ENCODE measurements at places on chromosomes 6 and 20.

- DNase-seq: no peak
Observed at GRCh38 chr6:36362551-36363370, 24.7 kb downstream of the ETV7 start.

DNA sequence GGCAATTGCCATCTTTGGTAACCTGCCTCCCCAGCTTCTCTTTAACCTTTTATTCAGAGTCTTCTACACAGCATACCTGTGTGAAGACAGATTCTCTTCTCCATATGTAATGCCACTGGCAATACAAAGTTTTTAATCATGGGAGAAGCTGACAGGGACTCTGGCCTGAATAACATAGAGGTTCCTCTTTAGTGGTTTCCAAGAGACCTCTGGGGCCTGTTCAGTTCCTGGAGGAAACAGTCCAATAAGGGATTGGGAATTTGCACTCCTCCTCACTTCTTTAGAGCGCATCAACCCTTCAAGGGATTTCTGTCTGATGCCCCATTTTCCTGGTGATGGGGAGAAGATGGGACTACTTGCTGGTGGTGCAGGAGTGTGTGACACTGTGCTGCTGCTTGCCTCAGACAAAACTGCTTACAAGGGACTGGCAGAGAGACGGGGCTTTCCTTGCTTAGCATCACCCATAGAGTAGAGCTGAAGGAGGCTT lies 1.4 kb downstream of the RIMS1 start:
- no peak for DNase-seq

GRCh38 chr6:44298055-44298803 lies 14.9 kb downstream of the AARS2 start:
- no peak for DNase-seq

- no peak for DNase-seq
Observed at GRCh38 chr6:33957131-33957891, 153.5 kb upstream of the MLN start.

- no peak for DNase-seq
Observed at GRCh38 chr6:137258170-137258569, 39.0 kb upstream of the IFNGR1 start.

DNA sequence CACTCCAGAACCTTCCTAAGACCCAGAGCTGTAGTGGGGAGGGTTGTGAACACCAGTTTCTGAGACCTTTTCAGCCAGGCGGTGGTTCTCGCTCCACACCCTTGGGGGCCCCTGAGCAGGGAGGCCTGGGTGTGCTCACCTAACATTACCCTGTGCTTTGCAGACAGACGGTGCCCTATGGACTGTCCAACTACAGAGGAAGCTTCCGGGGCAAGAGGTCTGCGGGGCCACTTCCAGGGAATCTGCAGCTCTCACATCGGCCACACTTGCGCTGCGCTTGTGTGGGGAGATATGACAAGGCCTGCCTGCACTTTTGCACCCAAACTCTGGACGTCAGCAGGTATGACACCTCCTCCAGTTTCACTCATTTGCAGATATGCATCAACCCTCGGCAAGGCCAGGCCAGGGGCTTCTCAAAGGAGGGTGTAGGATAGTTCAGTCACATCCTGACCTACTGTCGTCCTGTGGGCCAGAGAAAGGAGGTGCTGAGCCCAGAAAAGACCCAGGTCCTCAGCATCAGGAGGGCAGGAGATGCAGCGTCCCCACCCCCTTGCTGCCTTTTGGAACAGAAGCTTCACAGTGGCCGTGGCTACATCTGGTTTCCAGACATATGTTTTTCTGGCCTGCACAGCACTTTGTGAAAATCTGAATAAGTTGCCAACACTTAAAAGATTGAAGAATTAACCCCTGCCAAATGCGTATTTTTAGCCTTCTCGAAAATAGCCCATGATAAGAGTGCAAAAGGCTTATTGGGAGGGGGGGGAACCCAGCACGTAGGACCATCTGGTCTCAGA lies 20.6 kb downstream of the EDN3 start:
- no peak for DNase-seq

- no peak for DNase-seq
Observed at GRCh38 chr6:89357390-89357789, 4.9 kb upstream of the UBE2J1 start.

DNA sequence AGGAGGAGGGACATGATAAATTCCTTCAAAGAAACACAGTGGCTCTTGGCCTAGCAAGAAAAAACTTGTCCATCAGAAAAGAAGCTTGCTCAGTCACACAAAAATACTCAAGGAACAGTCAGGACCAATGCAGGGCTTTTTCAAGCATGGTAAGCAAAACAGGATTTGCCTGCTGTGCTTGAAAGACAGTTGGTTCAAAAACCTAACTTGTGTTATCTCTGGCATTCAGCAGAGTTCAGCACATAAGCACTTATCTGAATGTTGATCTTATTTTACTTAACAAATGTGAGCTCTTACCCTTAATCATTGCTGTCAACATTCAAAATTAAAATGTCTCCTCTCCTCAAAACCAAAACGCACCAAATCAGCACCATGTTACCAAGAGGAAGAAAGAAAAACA lies 38.3 kb downstream of the ATG5 start:
- DNase-seq: no peak

- no peak for DNase-seq
Observed at GRCh38 chr6:21352131-21352530, 241.4 kb upstream of the SOX4 start.

DNA sequence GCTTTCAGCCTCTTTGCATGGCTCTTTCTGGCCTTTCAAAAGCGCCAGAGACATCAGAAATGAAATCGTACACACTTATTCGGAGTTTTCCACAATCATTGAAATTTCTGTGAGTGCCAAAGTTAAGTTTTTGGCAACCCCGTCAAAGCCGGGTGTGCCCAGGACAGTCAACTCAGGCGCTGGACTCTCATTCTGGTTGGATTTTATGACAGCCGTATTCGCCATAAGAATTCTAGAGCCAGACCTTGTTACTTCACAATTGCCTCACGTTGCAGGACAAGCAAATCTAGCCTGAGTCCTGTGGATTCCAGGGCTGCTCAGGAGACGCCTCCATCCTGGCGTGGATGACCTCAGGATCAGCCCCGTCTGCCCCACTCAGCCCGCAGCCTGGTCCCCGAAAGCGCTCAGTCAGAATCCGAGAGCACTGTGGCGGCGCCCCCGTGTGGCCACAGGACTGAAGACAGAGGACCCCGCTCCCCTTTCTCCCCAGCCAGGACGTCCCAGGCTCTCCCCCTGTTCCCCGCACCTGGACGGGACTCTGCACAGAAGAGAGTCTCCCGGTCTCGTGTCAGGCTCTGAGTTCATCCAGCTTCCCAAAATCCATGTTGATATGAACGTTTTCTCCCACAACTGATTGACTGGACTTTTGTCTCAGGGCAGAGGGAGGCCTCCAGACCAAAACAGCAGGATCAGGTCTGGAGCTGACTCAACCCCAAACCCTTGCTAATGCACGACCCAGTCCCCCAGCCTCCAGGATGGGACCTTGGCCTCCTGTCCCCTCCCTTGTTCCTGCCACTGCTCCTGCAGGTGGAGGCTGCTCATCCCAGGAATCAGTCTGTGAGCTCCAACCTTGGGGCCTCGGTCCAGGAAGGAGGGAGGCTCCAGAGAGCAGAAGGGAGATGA lies 38.2 kb downstream of the MICA start:
- no peak for DNase-seq

- DNase-seq: no peak
Observed at GRCh38 chr6:143701349-143702234, 23.8 kb downstream of the PHACTR2 start.

DNA sequence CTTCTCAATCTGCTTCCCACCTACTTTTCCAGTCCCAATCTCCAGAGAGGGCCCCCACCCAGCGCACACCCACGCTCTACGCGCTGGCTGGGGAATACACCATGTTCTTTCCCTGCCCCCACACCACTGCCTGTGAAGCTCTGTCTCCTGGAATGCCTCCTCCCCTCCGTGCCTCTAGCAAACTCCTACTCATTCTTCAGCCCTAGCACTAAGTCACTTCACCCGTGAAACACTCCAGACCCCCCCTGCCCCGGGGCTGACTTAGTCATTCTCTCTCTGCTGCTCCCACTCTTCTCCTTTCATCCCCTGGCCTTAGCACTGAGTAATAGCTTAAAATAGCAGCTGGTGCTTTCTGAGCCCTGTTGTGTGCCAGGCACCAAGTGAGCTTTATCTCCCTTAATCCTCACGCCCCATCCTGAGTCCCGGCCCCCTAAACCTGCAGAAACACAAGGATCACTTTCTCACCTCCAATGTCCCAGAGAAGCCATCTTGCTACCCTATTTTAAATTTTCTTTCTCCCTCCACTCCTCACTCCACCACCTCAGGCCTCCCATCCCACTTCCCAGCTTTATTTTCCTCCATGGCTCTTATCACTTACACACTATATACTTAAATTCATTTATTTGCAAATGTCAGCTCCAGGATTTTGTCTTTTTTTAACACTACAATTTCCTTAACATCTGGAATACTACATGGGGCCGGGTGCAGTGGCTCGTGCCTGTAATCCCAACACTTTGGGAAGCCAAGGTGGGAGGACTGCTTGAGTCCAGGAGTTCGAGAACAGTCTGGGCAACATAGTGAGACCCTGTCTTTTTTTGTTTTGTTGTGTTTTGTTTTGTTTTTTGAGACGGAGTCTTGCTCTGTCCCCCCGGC lies 6.3 kb upstream of the PARD6B start:
- DNase-seq: peak; percentile 65

GRCh38 chr6:170417881-170418280 lies 111.3 kb downstream of the FAM120B start:
- no peak for DNase-seq

GRCh38 chr6:16331384-16332174 lies 93.2 kb downstream of the GMPR start:
- no peak for DNase-seq

DNA sequence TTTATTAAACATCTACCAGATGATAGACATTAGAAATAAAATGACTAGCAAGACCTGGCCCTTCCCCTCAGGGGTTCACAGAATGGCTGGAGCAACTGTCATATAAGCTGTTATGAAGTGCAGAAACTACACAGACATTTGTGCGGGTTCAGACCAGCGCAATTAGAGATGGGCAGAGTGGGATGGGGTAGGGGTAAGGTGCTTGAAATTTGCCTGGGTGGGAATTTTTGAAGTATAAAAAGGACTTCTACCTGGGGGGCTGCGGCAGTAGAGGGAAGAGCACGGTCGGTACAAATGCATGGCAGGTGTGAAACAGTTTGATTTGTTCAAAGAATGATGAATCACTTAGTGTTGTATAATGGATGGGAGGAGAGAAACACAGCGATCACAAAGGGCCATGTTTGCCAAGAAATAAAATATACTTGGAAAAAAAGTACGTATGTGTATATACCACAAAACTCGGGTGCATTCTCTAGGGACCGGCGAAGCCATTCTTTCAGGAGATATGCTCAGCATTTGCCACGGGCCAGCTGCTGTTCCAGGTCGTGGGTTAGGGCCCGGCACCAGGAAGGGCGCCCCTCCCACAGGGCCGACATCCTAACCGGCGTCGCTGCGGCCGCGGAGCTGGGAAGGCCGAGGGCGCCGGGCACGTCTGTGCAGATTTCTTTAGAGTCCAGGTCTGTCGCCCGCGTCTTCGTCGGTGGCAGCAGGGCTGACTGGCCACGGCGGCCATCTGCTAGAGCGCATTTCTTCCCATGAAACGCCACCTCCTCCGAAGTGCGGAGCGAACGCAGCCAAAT lies 809 bp upstream of the NOL7 start:
- no peak for DNase-seq

- no peak for DNase-seq
Observed at GRCh38 chr6:134979142-134979541, 29.2 kb upstream of the ALDH8A1 start.

- DNase-seq: no peak
Observed at GRCh38 chr6:158860279-158860865, 41.2 kb upstream of the EZR start.

DNA sequence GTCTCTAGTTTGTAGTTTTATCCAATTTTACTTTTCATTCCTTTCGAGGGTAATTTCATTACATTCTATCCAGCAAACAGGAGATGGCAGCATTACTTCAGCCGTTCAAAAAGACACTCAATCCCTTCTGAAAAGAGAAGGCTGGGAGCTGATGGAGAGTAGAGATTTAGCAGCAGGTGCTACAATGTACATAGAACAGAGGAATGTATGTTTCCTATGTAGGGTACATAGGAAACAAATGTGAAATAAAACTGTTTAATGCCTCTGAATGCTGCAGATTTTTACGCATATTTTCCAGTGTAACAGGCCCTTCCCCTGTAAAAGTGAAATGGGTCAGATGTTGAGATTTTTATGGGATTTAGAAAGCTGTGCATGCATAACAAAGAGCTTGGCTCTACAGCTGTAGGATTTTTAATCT lies 16.0 kb downstream of the RPS12 start:
- no peak for DNase-seq

DNA sequence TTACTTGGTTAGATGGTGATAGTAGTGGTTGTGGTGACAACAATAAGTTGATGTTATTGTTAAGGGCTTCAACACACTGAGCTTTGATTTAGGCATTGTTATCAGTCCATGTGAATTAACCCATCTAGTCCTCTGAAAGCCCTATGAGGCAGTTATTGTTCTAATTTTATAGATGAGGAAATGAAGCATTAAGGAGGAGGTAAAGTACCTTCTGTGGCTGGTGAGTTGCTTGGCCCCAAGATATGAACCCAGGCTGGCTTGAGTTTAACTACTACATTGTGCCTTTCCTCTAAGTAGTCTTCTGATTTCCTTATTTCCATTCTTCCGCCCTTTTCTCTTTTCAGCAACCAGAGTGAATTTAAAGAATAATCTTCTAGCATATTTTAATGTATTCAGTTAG lies 81.7 kb downstream of the QKI start:
- DNase-seq: no peak

- no peak for DNase-seq
Observed at GRCh38 chr6:154792761-154793160, 59.5 kb downstream of the SCAF8 start.

- DNase-seq: peak; percentile 97
Observed at GRCh38 chr6:85464260-85464644, 14.4 kb downstream of the NT5E start.

- no peak for DNase-seq
Observed at GRCh38 chr6:131628726-131629125, 684 bp upstream of the MED23 start.

GRCh38 chr20:41989935-41990635 lies 371.9 kb upstream of the CHD6 start:
- DNase-seq: no peak

DNA sequence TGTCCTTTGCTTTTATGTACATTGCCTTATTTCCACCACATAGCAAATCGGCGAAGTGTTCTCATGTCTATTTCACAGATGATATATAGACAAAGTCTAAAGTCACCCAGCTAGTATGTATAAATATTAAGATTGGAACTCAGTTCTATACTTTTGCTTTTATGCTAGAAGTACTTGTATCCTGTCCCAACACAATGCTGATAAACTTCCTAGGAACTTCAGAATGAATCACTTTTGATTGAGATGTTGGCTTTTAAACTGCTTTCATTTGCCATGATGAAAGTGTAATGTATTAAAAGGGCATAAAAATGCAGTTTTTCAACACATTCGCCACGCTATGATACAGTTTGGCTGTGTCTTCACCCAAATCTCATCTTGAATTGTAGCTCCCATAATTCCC lies 50.8 kb downstream of the GCLC start:
- no peak for DNase-seq

DNA sequence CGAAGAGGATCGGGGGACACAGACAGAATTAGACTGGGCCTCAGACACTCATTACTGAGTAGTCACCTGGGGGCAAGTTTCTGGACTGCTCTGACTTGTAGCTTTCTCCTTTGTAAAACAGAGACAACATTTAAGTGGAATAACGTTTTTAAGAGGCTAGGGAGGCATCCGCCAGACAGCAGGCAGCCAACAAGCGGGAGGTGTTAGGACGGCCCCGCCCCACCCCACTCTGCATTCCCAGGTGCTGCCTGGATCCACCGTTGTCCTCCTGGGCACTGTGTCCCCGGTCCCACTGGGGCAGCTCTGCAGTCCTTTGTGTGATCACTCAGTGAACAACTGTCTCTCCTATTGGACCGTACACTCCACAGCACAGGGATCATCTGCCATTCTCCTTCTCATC lies 113.8 kb downstream of the IRF4 start:
- DNase-seq: no peak

Measured in HFF-Myc (cell line).